GM12891 (cell line): ENCODE measurements at places on chromosomes 12 and 14.

DNA sequence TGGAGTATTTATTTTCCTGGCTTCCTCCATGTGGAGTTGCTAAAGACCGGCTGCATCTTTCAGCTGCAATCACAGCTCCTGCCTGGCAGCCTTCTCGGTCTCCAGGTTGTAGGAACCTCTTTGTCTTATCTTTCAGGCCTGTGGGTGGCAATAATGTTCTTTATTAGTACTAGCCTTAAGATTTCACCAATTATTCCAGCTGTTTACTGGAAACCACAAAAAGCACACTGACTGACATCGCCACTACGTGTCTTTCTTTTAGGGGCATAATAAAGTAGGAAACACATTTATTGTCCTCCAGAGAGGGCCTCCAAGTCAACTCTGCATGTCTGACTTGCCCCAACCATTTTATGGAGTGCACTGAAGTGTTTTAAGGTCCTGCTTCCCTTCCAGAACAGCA lies 1116.5 kb upstream of the TMEM132C start:
- DNase-seq = no peak

GRCh38 chr12:132948146-132949066 lies 7.7 kb downstream of the ZNF605 start:
- no peak for DNase-seq

DNA sequence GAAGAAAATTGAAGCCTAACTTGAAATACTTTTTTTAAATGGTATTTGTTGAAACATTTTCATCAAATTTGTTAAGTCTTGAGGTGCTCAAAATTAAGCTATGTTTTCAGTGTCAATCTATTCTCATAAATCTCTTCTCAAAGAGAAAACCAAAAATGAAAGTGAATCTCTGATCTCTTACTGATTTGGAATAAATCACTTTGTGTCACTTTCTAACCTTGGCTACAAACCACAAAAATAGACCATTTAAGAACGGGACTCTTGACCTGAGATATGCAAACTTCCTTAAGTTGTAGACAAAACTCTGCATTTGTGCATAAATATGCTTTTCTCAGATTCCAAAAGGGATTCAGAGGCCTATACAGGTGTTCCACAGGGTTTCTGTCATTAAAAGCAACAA lies 192.9 kb downstream of the SEC23A start:
- DNase-seq = no peak

DNA sequence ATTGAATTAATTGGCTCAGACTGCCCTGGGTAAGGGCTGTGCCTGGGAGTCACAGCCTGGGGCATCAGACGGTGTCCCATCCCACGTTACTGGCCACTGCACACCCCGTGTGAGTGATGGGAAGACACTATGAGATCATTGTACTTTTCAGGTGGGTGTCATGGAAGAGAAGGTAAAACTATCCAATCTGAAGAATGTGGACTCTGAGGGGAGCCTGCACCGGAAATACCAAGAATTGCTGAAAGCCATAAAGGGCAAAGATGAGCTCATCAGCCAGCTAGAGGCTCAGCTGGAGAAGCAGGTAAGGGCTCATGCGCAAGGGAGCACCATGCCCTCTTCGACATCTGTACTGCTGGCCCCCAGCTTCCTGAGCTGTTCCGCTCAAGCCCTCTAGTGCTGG lies 24.0 kb downstream of the PLEKHH1 start:
- no peak for DNase-seq
